ENCODE measurements at places on chromosomes 13 and 19.

- DNase-seq: no peak
Observed at GRCh38 chr13:110886870-110887596, 27.8 kb downstream of the ANKRD10 start.

GRCh38 chr13:26867451-26868091 lies 107.0 kb upstream of the GPR12 start:
- no peak for DNase-seq

- no peak for DNase-seq
Observed at GRCh38 chr13:23488442-23488841, 54.9 kb upstream of the SACS start.

DNA sequence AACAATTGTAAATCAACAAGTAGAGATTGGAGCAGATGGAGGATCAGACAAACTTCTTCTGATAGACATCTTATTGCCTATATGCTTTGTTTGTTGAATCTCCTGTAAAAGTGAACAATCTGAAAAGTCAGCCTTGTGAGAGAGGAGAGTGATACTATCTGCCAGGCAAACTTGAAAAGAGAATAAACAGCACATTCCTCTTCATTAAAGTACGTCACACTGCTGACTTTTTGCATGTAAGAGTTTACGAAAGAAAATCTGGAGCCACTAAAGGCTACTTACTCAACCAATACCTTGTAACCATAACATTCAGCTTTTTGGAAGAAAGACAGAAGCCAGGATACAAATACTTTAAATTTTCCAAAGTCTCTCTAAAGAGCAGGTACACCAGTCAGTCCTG lies 42.5 kb downstream of the EDNRB start:
- DNase-seq: no peak

DNA sequence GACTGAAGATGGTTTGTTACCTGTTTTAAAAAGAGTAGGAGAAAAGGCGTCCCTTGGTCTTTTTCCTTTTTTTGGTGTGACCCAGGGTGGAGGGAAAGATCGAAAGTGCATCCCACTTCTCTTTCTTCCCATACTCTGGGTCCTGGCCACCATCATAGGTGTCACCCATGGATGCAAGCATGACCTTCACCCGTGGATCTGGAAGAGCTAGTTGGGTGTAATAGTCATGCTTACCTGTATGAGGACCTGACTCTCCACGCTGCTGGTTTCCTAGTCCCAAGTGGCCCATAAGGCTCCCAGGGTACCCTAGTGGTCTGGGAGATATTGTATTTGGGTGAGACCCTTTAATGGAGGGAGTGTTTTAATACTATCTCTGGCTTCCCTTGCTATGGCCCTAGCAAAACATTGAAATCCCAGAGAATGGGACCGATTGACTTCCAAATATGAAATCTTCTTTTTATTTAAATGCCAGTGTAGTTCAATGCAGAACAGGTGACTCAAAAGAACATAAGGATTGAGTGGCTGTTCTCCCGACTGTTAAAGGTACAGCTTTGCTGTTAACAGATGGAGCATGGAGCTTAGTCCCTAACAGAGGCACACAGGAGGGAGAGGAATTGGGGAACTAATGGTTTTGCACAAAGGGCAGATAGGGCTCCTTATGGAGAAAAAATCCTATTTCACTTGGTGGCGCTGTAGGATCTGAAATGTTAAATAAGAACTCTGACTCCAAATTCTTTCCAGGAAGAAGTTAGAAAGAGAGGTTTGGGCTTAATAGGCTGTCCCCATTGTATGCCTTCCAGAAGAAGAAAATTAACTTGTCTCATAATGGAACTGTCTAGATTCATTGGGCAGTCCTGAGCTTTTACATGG lies 7.0 kb upstream of the ZNF550 start:
- DNase-seq: no peak

- DNase-seq: no peak
Observed at GRCh38 chr19:1747285-1748114, 5.8 kb upstream of the ONECUT3 start.

GRCh38 chr19:42048992-42049391 lies 21.0 kb downstream of the GRIK5 start:
- no peak for DNase-seq

- no peak for DNase-seq
Observed at GRCh38 chr13:30746791-30747190, 11.4 kb downstream of the ALOX5AP start.

GRCh38 chr19:1128106-1128505 lies 24.3 kb downstream of the GPX4 start:
- DNase-seq: no peak
